ENCODE measurements at places on chromosomes 3 and 15.

- DNase-seq = no peak
These were observed 844.7 kb downstream of the DIPK2A start for GRCh38 chr3:144816323-144816722.

DNA sequence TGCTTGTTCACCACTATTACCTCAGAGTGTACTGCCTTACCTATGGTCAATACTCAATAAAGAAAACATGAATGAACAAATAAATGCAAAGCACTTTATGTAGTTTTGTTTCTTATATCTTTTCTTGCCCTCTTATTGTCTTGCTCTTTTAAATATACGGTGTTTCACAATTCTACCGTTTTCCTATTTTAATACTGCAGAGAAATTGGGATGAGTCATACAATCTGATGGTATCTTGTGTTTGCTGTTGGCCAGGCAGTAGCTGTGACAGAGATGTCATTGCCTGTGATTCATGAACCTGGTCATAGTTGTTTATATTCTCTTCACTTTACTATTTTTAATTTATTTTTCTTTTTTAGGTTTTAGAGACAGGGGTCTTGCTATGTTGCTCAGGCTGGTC lies 48.3 kb downstream of the SERP1 start:
- no peak for DNase-seq

GRCh38 chr15:31366169-31366734 lies 39.6 kb downstream of the KLF13 start:
- DNase-seq = no peak

DNA sequence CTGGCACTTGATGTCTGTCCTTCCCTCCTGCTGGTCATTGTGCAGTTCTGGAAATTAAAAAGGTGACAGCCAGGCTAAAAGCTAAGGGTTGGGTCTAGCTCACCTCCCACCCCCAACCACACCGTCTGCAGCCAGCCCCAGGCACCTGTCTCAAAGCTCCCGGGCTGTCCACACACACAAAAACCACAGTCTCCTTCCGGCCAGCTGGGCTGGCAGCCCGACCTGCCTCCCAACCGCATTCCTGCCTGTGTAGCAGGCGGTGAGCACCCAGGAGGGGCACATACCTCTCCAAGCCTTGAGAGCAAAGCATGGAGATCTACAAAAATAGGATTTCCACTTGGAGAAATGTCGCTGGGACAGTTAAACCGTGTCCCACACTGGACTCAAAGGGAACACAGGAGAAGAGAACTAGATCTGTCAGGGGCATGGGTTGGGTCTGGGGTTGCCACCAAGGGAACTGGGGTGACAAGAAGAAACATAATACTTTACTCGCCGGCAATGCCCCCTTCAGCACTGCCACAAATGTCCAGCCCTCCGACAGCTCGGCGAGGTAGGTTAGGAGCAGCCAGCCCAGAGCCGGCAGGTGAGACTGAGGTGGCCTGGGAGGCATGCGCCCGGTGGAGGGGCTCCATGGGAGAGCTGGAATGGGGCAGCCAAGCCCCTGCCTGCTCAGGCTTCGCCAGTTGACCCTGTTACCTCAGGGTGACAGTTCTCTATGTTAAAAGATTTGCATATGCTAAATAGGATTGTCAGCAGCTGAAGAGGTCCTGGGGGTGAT lies 52.2 kb downstream of the EXOG start:
- DNase-seq = no peak

DNA sequence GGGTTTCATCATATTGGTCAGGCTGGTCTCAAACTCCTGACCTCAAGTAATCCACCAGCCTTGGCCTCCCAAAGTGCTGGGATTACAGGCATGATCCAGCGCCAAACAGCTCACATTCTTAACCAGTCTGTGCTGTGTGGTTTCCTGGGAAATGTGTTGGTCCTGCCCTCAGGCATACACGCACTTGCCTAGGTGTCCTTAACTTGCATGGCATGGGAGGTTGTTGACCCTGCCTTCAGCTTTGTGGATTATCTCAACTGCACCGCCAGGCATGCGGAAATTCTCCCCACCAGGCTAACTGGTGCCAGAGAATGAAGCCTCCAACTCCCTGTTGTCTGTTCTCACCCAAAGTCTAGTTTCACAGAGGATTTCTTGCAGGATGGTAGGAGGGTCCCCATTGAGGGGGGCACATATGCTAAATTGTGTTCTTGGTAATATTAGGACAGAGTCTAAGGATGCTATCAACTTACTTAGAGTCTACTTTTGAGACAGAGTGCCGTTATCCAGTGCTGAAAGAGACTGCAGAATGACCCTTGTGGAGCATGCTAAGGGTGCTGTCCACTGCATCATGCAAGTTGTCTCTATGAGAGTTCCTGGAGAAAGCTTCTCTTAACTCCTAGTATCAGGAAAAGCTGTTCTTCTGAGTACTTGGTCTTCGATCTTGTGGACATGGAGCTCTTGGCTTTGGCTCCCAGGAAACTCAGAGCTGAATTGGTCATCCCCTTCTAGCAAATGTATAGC lies 61.6 kb upstream of the EIF1B start:
- DNase-seq = no peak

GRCh38 chr3:105767776-105768175 lies 101.0 kb downstream of the CBLB start:
- DNase-seq = no peak

GRCh38 chr3:137348936-137349335 lies 391.2 kb downstream of the IL20RB start:
- no peak for DNase-seq

Data from activated CD4-positive, CD25-positive, alpha-beta regulatory T cell treated with anti-CD3 and anti-CD28 coated beads, Interleukin-2, amount 50 U/mL, for 72 hours (primary cell).